ENCODE measurements at places on chromosomes 13 and 19.

- no peak for DNase-seq
These were observed 19.9 kb downstream of the OR7A5 start for GRCh38 chr19:14814982-14815652.

- no peak for DNase-seq
These were observed 137.2 kb downstream of the MZT1 start for GRCh38 chr13:72590091-72590740.

DNA sequence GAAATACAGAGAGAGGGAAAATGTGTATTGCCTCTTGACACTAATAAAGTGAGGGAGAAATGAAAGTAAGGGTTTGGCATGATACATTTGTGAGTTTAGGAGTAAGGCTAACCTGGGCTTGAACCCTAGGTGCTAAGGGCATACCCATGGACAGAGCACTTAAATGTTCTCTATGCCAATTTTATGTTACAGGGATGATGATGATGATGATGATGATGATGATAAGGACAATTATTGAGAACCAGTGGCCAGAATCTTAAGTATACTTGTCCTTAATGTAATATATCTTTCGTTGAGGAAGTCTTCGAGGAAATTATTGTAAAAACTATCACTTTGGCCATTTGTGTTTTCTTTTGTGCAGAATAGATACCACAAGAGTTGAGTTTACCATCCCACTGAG lies 33.2 kb downstream of the DPY19L3 start:
- no peak for DNase-seq

- no peak for DNase-seq
These were observed 146.8 kb downstream of the KCNRG start for GRCh38 chr13:50162001-50162400.

- no peak for DNase-seq
These were observed 16.8 kb downstream of the MBD3L2B start for GRCh38 chr19:7004313-7004931.

DNA sequence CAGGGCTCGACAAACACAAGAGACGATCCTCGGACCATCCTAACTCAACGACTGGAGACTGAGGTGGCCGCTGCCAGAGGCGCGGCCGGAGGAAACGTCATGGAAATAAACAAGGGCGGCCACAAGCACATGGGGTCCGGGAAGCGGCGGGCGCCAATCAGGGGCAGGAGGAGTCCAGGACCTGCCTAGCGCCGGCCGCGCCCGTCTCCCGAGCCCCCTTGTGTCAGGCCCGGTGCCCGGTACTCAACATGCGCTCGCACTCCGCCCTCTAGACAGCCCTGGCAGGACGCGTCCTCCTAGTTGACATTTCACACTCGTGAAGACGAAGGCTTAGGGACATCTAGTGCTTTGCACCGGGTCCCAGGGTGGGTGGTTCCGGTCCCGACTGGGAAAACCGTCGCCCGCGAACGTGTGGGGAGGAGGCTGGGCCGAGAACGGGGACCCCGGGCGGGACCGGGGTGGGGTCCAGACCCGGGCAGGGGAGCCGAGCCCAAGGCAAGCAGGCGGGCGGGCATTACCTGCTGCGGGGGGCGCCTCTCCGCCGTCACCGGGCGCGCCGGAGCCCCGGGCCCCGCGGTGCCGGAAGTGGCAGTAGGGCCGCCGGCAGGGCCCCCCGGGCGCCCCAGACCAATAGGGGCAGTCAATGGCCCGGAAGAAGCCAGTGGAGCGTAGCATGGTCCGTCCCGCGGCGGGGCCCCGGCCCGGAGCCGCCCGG lies 442 bp downstream of the REXO1 start:
- DNase-seq = no peak

- no peak for DNase-seq
These were observed 27.3 kb downstream of the TMEM255B start for GRCh38 chr13:113786262-113786841.

DNA sequence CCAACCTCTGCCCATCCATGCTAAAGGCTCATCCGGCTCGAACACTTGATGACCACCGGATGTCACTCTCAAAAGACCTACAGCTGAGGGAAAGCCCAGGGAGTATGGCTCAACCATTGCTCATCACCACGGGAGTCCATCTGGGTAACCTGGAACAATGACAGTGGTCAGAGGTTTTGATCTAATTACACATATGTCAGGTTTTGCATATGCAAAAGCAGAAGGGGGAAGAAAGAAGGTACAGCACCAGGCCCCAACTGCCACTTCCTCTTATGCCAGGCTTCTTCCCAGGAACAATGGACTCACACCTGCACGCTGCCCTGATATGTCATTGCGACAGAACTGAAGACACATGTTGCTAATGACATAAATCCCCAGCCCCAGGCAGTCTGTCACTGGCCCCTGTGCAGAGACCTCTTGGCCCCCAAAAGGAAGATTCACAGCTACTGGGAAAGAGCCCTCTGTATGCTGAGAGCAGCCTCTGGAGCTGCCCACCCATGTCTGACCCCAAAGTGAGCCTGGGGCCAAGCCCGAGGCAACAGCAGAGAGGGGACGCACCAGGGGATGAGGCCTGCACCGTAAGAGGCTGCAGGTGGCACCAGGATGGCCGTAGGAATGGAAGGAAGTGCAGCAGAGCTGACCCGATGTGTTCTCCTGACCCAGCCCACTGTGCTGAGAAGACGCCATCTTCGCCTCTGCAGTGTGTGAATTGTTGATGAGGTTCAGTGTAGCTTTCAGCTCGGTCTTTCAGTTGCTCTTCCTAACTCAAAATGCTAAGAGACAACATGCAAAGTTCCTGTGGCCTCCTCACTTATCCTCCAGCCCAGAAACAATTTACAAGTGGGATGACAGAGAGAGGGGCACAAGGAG lies 26.3 kb downstream of the EPS15L1 start:
- DNase-seq = no peak

DNA sequence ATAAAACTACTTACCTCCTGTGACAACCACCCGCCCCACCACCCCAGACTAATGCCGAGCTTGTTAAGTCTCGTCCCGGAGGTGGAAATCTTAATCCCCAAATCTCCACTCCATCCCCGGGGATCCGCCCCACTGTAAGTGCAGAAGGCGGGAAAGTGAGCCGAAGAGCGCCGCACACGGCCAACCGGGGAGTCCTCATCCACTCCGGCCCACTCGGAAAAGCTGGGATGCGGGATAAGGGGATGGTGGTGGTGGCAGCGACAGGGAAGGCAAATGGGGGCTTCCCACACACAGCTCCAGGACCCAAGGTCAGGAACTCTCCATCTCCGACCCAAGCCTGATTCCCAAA lies 621 bp downstream of the FBL start:
- no peak for DNase-seq

DNA sequence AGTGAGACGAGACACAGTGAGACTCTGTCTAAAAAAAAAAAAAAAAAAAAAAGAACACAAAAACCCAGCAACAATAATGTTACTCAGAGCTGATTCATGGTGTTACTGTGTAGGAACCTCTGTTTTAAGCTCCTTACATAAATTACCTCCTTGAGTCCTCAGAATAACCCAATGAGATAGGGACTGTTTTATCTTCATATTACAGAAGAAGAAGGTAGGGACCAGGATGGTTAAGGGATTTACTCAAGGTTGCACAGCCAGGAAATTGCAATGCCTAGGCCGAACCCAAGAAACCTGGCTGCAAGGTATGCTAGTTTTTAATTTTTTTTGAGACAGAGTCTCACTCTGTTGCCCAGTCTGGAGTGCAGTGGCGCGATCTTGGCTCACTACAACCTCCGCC lies 1.5 kb upstream of the DAND5 start:
- DNase-seq = no peak

GRCh38 chr13:44818016-44818415 lies 171.3 kb downstream of the NUFIP1 start:
- DNase-seq = no peak

- DNase-seq = no peak
These were observed 2.0 kb upstream of the KLF16 start for GRCh38 chr19:1865172-1866010.

DNA sequence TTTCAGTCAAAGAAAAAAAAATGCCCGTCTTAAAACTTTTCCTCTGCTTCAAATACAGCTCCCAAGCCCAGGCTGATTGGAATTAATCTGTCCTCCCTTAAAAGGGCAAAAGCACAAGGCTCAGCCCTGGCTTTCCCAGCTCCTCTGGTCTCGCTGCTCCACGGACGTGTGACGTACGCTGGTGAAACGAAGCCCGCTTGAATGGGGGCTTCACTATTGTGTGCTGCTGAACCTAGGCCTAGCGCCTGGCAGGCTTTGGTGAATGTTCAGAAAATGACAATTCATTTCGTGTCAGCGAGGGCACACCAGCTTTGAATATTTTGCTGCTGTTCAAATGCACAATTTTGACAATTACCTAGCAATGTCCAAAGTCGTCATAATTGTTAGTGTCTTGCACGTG lies 615 bp upstream of the ZNF135 start:
- DNase-seq = no peak

DNA sequence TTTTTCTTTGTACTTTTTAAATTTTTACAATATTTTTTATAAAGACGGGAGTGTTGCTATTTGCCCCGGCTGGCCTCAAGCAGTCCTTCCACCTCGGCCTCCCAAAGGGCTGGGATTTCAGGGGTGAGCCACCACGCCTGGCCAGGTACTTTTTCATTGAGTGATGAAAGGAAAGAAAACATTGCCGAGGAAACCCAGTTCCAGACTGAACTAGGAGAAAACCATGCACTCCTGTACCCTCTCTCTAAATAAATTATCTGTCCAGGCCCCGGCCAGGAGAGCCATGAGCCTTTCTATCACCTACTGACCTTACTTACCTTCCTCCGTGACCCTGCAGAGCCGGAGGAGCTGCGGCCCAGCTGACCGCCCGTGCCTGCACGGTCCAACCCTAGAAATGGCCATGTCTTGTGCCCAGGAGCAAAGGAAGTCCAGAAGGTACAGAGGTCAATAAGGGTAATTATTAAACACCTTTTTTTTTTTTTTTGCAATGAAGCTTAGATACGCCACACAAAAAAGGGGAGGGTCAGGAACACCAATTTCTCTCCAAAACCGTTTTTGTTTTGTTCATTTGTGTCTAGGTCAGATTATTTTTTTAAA lies at the start of gene SLC7A9:
TSS of gene SLC7A9 (minus strand) at position 399 of the 597 bp plus-strand sequence. CDS start 1,233 bp downstream, outside the sequence.
- DNase-seq = no peak

GRCh38 chr13:109160887-109161669 lies 531.7 kb downstream of the MYO16 start:
- DNase-seq = no peak

DNA sequence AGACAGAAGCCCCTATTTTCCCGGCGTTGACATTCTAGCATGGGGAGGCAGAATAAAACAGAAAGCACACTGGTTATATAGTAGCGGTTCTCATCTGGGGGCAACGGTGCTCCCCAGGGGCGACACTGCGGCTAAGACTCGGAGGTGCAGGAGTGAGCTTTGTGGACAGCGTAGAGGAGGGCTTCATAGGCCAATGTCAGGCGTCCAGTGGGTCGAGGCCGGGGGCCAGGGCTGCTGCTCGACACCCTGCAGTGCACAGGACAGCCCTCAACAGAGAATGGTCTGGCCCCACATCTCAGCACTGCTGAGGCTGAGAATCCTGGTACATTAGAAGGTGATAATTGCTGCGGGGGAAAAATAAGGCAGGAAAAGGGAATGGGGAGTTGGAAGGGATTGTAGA lies 1.5 kb downstream of the ZNF628 start:
- no peak for DNase-seq

DNA sequence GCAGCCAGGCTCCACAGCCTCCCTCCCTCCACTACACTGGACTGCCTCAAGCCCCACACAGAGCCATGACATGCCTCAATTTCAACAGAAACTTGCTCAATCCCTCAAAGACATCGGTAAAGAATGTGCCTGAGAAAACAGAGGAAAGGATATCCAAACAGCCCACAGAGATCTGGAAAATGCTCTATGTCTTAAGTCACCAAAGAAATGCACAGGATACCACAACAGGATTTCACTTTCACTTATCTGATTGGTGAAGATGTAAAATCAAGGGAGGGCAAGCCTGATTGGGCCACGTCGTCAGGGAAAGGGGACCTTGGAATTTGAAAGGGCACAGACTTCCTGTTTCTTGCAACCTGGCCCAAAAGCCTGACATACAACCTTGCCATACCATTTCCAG lies 14.2 kb downstream of the CACNA1A start:
- no peak for DNase-seq

GRCh38 chr19:29702963-29703320 lies 12.1 kb downstream of the C19orf12 start:
- DNase-seq = no peak

- DNase-seq = no peak
These were observed 10.2 kb downstream of the OXGR1 start for GRCh38 chr13:96984051-96984508.

DNA sequence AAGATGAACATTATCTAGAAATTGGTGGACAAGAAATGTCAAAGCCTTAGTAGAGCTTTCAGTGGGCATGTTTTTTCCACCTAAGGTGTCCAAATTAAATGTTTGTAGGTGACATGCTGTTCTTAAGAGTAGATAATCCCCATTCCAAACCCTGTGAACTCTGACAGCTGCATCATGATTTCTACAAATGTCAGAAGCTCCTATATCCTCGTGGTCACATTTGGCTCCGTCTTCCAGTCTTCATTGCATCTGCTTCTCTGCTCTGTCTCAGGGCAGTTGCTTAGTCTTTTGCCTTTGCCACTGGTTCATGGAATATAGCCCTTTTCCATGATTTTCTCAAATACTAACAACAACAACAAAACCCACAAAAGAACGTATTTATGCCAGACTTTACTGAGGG lies 234.5 kb downstream of the DLEU7 start:
- no peak for DNase-seq

DNA sequence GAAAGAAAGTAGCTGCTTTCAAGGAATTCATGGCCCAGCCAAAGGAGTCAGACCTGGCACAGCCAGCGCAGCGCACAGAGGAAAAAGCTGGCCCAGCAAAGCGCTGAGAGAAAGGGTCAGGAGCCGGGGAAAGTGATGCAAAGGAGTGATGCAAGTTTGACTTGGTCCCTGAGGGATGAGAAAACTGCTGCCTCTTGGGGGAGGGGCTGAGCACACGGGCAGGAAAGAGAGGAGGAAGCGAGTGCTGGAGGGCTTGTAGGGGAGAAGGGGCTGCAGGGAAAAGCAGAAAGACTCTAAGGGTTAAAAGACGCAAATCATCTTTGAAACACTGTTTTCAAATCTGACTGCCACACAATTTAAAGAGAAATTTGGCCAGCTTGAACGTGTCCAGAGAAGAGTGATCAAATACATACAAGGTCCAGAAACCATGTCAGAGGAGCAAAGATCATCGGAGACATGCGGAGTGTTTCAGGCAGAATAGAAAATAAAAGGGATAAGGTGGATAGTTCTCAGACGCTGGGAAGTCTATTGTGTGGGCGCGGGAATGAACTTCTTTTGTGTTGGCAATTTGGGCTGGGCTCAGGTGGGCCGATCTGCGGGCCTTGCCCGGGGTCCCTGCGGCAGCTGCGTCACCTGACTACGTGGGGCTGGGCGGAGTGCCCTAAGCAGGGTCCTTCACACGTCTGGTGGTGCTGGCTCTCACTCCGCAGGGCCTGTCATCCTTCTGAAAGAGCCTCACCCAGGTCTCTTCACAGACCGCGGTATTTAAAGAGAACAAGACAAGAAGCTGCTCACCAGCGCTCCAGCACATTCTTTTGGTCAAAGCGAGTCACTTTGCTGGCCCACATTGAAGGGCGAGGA lies 18.1 kb downstream of the N4BP2L1 start:
- no peak for DNase-seq
